ENCODE measurements at places on chromosomes 12 and 14. TPM values are rescaled to one million over a fixed set of nuclear protein-coding genes. Genes with fewer than 3 reads are reported as not detected.

The TAS2R7 gene
- not detected for polyA plus RNA-seq

The TSPAN31 gene
- 52.8 TPM for polyA plus RNA-seq

The PPP1R13B gene
- polyA plus RNA-seq: 1.8 TPM

The CLEC1B gene
- not detected for polyA plus RNA-seq

The HOXC4 gene
- 2.3 TPM for polyA plus RNA-seq

The ABCD2 gene
- polyA plus RNA-seq: 1.5 TPM

The CLEC2D gene
- polyA plus RNA-seq: 102 TPM
